ENCODE measurements at places on chromosomes 6 and 20.

DNA sequence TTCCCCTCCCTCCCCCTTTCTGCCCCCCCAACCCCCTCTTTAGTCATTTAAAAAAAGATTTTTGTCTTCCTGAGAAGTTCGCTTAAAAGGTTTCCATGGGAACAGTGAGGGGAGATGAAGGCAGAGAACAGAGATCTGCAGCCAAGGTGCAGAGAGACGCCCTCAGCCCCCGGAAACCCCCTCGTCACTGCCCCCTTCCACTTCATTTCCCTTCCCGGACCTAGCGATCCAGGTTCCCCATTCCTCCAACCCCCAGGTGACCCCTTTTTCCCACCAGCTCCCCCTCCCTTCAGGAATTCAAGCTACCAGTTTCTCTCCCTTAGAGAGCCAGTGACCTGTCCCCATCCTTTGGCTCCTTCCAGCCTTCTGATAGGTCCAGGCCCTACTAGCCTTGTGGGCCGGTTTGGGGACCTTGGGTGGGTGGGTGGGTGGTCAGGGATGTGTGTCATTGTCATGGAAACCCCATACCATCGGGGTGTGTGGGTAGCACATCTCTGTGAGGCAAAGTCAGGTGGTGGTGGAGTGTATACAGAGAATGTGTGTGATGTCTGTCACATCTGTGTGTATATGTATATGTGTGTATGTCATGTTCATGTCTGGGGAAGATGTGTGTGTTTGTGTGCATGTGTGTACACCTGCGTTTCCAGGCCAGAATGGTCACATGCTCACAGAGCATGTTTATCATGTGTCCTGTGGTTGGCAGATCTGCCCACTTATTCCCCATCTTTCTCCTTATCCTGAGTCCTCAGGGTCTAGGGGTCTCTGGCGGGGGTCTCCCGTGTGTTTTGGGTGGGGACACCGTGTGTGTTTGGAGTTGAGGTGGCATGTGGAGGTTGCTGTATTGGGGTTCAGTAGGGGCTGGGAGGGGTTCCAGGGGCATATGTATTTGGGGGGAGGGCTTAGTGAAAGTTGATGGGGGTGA lies 7.0 kb downstream of the SYNGAP1 start:
- H3K4me1 ChIP-seq = peaks cover 56% of the 10 kb centered on the region
- H3K27me3 ChIP-seq = no peaks in the 10 kb centered on the region
- peak; percentile 44 for DNase-seq
- peak overlapping the region; percentile 89 for H3K27ac ChIP-seq
- H3K4me3 ChIP-seq = peak overlapping the region; percentile 83

DNA sequence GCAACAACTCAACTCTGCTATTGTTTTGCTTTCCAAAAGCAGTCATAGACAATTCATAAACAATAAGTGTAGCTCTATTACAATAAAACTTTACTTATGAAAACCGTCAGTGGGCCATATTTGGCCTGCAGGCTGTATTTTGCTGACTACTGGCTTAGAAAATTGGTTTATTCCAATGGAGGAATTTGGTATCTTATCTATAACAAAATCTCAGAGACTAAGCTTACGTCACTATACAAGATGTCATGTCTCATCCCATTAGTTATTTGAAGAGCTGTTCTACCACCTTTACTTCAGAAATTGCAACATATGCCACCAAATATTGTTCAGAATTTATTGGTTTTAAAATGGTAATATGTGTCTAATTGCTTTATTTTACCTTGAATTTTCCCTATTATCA lies 436.9 kb downstream of the HTR1B start:
- no peak for DNase-seq
- H3K27ac ChIP-seq = no peak overlapping the region
- no peak overlapping the region for H3K4me3 ChIP-seq
- no peaks in the 10 kb centered on the region for H3K27me3 ChIP-seq
- H3K4me1 ChIP-seq = no peaks in the 10 kb centered on the region

- H3K27me3 ChIP-seq = no peaks in the 10 kb centered on the region
- no peak for DNase-seq
- H3K4me3 ChIP-seq = no peak overlapping the region
- H3K27ac ChIP-seq = no peak overlapping the region
Observed at GRCh38 chr6:84512391-84512790, 252.0 kb downstream of the TBX18 start.

- peaks cover 4% of the 10 kb centered on the region for H3K36me3 ChIP-seq
- H3K27ac ChIP-seq = peak overlapping the region; percentile 86
- peaks cover 64% of the 10 kb centered on the region for H3K4me1 ChIP-seq
- no peaks in the 10 kb centered on the region for H3K27me3 ChIP-seq
Observed at GRCh38 chr6:53544217-53544469, 758 bp downstream of the GCLC start.

DNA sequence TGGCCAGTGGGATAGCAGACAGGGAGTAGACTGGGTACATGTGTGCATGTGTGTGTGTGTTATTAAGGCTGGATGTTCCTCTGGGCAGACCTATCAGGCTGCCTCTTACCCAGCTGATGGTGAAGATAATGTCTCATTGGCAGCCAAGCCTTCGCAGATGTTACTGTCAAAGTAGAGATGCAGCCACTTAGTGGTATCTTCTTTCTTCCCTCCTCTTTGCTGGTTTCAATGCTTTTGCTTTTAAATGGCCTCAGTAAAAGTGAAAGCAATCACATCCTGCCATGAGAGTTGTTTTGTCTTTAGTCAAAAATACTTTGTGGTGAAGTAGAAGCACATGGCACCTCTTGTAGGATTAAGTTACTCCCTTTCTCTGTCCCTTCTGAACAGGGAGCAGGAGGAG lies 57.5 kb downstream of the SNRNP48 start:
- peaks cover 7% of the 10 kb centered on the region for H3K4me1 ChIP-seq
- H3K36me3 ChIP-seq = no peaks in the 10 kb centered on the region
- no peak for DNase-seq
- H3K27me3 ChIP-seq = no peaks in the 10 kb centered on the region
- H3K27ac ChIP-seq = peak overlapping the region; percentile 23
- no peak overlapping the region for H3K4me3 ChIP-seq

DNA sequence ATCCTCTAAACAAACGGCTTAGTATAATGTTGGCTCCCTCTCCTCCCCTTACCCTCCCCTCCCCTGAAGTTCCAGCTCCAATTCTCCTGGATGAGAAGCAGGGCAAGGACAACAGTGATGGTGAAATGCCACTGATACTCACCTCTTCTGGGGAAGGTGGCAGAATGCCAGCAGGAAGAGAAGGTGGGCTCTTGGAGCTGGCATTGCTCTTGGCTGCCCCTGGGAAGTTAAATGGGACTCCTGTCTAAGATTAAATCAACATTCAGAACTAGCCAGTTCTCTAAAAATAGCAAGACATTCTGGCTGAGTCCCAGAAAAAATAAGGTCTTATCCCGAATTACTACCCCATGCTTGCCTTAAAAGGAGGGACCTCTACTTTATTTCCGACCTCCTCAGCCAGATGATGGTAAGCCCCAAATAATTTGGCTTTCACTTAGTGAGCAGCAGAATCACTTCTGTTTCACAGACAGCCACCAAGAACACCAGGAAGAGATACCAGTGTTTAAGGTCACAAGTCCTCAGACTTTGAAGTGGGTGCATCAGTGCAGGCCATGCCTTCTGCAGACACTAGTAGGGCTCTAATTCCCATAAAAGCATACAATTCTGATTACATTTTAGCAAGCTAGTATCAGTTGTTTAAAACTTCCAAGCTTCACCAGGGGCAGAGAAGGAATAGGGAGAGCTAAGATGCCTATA lies 46.0 kb upstream of the IL17A start:
- no peak overlapping the region for H3K4me3 ChIP-seq
- H3K4me1 ChIP-seq = peaks cover 7% of the 10 kb centered on the region
- H3K27ac ChIP-seq = no peak overlapping the region
- no peaks in the 10 kb centered on the region for H3K36me3 ChIP-seq
- H3K27me3 ChIP-seq = peaks cover 34% of the 10 kb centered on the region

DNA sequence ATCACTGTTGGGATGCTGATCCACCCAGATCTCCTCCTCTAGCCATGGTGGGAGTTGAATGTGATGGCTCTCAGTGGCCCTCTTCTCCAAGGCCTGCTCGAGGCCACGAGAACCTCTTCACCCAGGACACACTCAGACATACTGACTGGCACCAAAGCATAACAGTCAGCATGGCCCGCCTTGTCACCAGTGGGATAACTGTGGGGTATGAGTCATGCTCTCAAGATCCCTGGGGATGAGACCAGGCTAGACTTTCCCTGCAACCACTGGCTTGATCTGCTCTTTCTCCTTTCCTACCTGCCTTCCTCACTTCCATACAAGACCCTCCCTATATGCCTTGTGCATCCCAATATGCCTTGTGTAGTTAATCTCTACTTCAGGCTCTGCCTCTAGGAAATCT lies 66.8 kb downstream of the RIN2 start:
- H3K4me1 ChIP-seq = peaks cover 16% of the 10 kb centered on the region
- H3K36me3 ChIP-seq = no peaks in the 10 kb centered on the region
- H3K27ac ChIP-seq = no peak overlapping the region
- H3K27me3 ChIP-seq = no peaks in the 10 kb centered on the region
- no peak overlapping the region for H3K4me3 ChIP-seq
- DNase-seq = no peak

DNA sequence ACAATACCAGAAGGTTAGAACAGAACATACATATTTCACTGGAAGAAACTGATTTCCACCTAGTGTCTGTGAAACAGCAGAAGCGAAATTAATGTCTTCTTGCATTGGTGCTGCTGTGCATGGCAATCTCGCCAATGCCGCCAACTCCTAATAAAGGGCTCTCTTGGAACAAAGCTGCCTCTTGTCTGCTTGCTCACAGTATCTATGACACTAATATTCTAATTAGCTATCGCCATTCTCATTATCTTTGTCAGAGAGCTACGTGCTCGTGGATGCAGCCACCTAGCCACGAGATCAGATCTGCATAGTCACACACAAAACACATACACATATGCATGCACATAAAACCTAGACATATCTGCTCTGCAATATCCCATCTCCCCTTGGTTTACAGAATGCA lies 145.9 kb upstream of the OLIG3 start:
- H3K27ac ChIP-seq = no peak overlapping the region
- no peaks in the 10 kb centered on the region for H3K36me3 ChIP-seq
- DNase-seq = no peak
- H3K4me1 ChIP-seq = peaks cover 13% of the 10 kb centered on the region
- peaks cover 2% of the 10 kb centered on the region for H3K27me3 ChIP-seq
